ENCODE measurements at places on chromosomes 5 and 9.

DNA sequence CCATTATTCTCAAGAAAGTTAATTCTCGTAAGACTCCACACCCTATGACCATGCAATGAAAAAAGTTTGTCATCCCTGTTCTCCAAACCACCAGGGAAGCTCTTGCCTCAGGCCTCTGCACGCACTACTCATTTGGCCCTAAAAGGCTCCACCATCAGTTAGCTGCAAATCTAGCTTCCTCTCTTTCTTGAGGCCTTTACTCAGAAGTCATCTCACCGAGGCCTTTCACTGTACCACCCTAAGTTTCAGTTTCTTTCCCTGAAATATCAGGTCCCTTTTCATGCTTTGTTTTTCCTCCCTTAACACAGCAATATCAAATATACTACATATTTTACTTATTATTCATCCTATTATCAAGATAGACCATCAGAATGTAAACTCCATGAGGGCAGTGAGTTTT lies 39.1 kb downstream of the OXCT1 start:
- no peak for DNase-seq

GRCh38 chr9:110371411-110372007 lies 33.8 kb upstream of the TXNDC8 start:
- DNase-seq, result no peak

DNA sequence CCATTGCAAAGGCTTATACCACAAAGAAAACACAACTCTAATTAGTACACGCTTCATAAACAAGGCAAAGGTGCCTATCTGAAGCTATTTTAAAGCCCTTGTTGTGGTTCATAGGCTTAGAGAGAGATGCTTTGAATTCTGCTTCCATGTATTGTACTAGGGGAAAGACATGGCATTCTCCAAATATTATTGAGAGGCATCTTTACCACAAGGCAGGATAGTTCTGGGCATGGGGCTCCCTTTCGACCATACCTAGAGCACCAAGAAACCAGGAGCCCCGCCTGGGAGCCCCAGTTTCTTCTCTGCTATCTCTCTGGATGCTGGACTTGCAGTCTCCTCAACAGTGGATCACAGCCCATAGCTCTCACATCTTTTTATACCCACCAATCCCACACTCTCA lies 93.7 kb downstream of the NFIB start:
- no peak for DNase-seq

DNA sequence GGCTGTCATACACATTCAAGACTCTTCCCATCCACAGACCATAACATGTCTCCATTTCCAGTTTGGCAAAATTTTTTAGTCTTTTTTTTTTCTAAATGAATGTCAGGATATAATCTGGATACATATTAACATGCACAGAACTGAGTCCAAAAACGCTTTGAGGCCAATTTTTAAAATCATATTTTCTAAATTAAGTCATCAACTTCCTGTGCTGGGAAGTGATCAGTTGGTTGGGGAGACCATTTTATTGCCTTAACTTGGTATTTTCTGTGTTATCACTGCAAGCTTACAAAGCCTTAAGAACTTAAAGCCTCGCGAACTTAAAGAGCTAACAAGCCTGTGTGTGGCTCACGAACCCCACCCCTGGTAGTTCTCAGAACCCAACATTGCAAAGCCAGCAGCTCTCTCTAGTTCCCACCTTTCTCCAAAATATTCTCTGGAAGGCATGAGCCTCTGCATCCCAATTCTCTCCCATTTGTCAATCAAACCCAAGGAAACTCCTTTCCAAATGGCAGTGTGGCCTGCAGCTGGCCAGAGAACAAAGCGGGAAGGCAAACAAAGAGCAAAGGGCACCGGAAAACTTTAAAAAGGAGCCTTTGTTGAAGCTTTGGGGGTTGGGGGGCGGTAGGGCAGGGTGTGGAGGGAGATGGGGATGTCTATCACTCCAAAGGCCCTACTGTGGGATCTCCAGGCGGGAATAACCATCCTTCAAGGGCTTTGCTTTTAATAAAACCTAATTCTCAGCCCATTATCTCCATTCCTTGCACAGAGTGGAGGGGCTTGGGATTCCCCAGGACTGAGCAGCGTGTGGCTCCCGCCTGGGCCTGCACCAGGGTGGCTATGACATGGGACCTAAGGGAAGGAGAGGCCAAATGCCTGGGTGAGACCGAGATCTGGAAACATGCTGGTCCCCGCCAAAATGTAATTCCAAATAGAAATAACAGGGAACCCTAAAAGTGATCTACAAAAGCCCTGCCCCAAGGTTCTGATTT lies 65.0 kb downstream of the ROR2 start:
- no peak for DNase-seq

DNA sequence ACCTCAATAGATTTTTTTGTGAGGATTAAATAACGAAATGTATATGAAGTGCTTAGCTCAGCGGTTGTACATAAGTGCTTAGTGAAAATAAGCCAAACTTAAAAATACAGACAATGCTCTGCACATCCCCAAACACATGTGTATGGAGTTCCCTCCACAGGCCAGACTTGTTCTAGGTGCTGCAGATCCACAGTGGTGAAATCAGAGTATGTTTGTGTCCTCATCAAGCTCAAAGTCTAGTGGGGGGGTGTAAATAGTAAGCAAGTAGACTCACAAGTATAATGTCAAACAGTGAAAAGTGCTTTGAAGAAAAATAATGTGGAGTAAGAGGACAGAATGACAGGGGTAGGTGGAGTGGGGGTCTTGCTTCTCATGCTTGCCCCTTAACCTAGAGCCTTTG lies 157.4 kb upstream of the SPRY4 start:
- no peak for DNase-seq

DNA sequence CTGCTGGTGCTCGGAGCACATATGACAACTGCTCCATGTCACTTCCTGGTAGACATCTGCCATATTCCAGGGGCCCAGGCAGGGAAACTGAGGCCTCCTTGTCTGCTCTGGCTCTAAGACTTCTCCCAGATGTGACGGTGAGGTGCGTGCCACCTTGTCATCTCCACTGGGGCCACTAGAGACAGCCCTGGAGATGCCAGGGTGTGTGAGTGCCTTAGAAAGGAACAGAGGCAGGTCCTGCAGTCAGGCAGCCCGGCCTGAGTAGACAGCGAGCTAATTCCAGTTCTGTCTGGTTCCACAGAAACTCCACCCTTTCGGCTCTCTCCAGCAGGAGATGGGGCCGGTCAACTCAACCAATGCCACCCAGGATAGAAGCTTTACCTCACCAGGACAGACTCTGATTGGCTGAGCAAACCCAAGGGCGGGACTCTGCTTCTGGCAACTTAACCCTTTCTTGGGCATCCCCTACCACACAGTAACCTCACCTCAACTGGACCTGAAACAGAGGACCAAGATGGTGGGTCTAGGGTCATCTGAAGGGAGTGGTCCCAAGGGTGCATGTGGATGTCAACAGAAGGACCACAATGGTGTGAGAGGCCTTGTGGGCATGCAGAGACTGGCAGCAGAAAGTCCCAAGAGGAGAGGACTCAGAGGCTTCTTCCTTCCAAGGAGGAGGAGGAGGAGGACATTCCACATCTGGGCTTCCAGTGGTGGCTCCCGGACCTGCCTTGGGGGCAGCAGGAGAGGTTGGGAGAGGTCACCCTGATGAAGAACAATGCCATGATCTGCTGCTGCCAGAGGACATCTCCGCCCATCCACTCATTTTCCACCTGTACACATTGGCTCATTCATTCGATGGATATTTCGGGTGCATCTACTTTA lies 77.7 kb downstream of the RGS3 start:
- DNase-seq, result no peak

- no peak for DNase-seq
Observed at GRCh38 chr9:70340572-70340971, 73.9 kb downstream of the KLF9 start.

DNA sequence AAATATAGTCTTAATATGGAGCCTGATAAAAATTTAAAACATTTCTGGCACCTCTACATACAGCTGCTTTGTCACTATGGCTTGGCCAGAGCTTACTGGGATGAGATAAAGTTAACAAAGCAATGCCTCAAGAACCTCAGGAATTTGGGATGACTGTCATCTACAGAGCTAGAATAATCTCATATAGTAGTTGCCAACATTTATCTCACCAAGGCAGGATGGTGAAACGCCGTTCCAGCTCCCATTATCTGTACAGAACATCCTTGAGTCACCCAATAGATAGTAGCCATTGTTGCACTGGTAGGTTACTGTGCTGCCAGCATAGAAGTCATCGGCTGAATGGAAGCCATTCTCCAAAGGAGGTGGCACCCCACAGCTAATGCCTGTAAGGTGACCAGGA lies 94.6 kb upstream of the TXNDC8 start:
- DNase-seq, result no peak

GRCh38 chr5:72268753-72269410 lies 51.2 kb downstream of the MRPS27 start:
- no peak for DNase-seq

- no peak for DNase-seq
Observed at GRCh38 chr9:35852876-35853865, 17.0 kb downstream of the OR13J1 start.

GRCh38 chr9:33813712-33814641 lies 3.0 kb upstream of the UBE2R2 start:
- no peak for DNase-seq

GRCh38 chr9:127796225-127796813 lies 6.4 kb upstream of the FPGS start:
- DNase-seq, result no peak

GRCh38 chr5:161420521-161420920 lies 126.0 kb downstream of the GABRB2 start:
- no peak for DNase-seq

GRCh38 chr5:179129607-179130071 lies 69.5 kb downstream of the ZNF354C start:
- no peak for DNase-seq

- DNase-seq, result no peak
Observed at GRCh38 chr5:172796306-172796705, 25.3 kb upstream of the DUSP1 start.

GRCh38 chr5:127294829-127295228 lies 4.2 kb downstream of the MEGF10 start:
- no peak for DNase-seq

- DNase-seq, result no peak
Observed at GRCh38 chr9:3509926-3510325, 15.9 kb downstream of the RFX3 start.

DNA sequence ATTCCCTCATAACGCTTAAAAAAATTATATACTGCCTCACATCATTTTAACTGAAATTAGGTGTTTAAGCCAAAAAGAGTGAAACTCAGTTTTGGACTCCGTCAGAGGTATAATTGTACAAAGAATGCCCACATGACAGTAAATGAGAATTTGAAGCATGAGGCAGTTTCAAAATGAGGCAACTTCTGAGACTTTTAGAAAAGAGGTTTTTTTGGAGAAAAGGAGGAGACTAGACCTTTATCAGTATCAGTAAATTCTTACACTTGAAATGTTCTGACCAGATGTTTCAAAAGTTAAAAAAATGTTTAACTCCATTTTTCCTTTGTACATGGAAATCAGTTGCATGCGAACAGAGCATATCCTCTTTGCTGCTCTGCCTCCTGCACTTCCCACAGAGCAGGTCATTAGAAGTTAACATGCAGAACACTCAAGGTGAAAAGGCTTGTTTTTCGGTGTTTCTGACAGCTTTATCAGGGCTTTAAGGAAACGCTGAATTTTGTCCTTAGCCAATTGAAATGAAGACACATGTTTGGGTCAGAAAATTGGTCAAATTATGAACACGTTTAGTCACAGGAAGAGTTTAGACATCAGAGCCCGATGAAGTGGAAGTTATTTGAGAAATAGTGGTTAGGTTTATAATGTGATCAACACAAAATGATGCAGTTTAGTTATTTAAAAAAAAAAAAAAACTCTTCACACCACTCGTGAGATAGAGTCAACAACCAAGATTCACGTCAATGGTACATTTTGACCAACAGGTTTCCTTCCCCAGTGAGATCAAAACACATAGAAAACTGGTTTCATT lies 59.5 kb downstream of the PIK3R1 start:
- no peak for DNase-seq

GRCh38 chr9:115353681-115354080 lies 235.7 kb upstream of the TNC start:
- DNase-seq, result no peak

DNA sequence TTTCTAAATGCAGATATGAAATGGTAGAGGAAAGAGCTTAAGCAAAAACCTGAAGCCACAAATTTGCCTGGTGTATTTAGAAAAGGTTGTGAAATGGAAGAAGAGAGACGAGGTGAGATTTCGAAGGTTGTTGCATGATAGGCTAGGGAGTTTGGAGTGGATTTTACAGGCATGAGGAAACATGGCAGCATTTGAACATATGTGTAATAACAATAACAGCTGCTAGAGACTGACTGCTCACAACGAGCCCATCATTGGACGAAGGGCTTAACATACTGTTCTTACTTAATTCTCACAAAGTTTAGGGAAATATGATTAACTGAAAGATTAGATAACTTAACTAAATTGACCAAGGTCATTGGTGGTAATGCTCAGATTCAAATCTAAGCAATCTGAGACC lies 108.1 kb downstream of the JAKMIP2 start:
- DNase-seq, result no peak

DNA sequence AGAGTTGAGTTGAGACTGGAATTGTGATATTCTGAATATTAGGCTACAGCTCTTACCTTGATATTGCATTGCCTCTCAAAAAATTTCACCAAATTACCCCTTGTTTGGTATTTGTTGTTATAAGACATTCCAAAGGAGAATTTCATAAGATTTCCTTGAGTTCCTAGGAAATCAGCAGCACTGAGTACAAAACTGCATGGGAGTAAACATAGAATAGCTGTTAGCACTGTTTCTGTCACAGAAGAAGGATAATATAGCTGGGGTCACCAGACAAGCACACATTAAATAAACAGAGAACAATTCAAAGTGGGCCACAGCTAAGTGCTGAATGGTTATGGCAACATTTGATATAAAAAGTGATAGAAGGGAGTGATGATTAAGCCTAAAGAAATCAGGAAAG lies 724.3 kb downstream of the PRELID2 start:
- no peak for DNase-seq

DNA sequence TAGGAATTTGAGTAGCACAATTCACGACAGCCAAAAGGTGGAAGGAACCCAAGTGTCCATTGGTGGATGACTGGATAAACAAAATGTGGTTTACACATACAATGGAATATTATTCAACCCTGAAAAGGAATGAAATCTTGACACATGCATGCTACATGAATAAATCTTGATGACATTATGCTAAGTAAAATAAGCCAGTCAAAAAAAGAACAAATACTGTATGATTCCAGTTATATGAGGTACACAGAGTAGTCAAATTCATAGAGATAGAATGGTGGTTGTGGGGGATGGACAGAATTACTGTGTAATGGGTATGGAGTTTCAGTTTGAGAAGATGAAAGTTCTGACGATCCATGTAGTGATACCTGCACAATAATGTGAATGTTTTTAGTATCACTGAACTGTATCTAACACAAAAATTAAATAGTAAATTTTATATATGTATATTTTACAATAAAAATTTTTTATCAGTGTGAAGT lies 117.7 kb upstream of the GNA14 start:
- DNase-seq, result no peak

GRCh38 chr9:14344941-14345353 lies 31.0 kb upstream of the NFIB start:
- no peak for DNase-seq
